ENCODE measurements at places on chromosomes 5 and 9. TPM values are rescaled to one million over a fixed set of nuclear protein-coding genes. Genes with fewer than 3 reads are reported as not detected.

Gene FASTKD3
- polyA plus RNA-seq: 15.5 TPM

Gene SERF1A
- polyA plus RNA-seq: 7.2 TPM

Gene CD180
- polyA plus RNA-seq: 2.3 TPM

Gene B4GALT1
- polyA plus RNA-seq: 24.0 TPM

Gene SLC25A2
- polyA plus RNA-seq: not detected

Gene ZNF366
- polyA plus RNA-seq: 1.6 TPM

GRCh38 chr9:83312537-83312936 lies 225.7 kb downstream of the FRMD3 start:
- DNase-seq: no peak

DNA sequence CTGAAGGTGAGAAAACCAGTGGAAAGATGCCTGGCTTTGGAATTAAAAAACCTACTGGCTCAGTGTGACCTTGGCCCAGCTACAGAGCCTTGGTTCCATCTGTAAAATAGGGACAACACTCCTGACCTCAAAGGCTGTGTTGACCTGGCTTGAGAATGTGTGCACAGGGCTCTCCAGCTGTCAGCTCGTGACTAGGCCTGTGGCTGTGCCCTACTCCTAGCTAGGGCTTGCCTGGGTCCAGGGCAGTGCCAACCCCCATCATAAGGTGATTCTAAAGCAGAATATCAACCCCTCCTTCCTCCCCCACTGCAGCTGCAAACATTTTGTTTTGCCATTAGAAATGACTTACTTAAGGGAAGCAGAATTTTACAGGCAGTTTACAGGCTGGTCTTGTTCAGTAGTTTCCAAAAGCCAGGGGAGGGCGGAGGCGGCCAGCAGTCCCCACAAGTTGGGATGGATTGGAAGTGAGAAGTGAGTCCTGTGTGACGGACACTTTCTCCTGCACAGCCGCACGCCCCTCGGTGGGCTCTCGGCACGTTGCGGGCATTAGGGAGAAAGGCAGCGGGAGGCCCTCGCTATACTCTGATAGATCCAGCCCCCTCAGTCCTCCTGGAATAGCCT lies 7.3 kb downstream of the PITX1 start:
- no peak for DNase-seq

- DNase-seq: no peak
Observed at GRCh38 chr9:22316645-22317044, 130.0 kb upstream of the DMRTA1 start.

DNA sequence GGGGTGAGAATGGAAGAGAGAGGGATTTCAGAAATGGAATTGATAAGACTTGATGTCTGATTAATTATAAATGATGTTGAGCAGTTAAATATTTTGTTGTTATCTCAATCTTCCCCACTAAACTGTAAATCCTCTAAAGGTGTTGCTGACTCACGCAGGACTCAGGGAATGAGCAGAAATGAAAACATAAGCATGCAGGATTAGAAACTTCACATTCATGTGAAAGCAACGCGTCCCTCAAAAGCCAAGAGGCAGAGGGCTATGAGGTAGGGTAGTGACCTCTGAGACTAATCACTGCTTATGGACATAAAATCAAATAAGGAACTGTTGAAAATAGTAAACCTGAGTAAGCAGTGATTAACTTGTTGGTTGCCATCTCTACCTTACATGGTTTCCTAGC lies 21.1 kb downstream of the ADAMTSL1 start:
- DNase-seq: no peak

DNA sequence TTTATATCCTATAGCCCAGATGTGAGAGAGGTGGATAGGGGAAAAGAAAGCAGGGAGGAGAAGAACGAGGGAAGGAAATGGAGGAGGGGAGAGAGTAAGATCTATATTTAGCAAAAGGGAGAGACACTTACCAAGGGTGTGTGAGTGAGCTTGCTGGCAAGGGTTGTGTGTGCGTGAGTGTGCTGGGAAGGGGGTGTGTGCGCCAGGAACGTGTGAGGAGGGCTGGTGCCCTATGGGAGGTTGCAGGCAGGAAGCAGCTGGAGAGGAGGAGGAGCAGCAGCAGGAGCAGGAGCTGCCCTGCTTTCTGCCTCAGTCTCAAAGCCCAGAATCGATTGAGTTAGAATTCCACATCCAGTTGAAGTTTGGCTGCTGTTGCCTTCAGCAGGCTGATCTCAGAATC lies 148.3 kb upstream of the RUSC2 start:
- DNase-seq: peak; percentile 66
